ENCODE measurements at places on chromosomes 5 and 9.

- no peak for DNase-seq
Measured at GRCh38 chr5:40376566-40376965, 303.1 kb upstream of the PTGER4 start.

GRCh38 chr5:66843065-66843464, 246.9 kb downstream of the MAST4 start:
- no peak for DNase-seq

GRCh38 chr9:92033991-92034390, 81.2 kb downstream of the SPTLC1 start:
- DNase-seq, result no peak

- no peak for DNase-seq
Measured at GRCh38 chr9:114285166-114285867, 37.6 kb upstream of the ORM1 start.

DNA sequence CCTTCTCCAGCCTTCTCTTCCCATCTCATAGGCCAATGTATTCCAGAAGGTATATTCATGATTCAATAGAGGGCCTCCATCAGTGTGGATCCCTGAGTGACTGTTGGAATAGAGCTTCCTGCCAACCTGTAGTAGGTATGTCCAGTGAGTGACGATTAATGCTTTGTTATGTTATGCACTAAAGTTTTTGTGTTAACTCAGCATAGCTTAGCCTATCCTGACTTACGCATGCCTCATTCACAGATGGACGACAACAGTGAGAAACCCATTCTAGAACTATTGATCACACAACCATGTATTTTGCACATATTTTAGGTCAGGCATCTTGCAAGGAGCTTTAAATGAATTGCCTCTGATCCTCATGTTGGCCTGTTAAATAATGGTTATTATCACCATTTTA, 225.5 kb upstream of the TRIM32 start:
- DNase-seq, result no peak

GRCh38 chr5:59826996-59827395, 66.5 kb downstream of the PDE4D start:
- no peak for DNase-seq

DNA sequence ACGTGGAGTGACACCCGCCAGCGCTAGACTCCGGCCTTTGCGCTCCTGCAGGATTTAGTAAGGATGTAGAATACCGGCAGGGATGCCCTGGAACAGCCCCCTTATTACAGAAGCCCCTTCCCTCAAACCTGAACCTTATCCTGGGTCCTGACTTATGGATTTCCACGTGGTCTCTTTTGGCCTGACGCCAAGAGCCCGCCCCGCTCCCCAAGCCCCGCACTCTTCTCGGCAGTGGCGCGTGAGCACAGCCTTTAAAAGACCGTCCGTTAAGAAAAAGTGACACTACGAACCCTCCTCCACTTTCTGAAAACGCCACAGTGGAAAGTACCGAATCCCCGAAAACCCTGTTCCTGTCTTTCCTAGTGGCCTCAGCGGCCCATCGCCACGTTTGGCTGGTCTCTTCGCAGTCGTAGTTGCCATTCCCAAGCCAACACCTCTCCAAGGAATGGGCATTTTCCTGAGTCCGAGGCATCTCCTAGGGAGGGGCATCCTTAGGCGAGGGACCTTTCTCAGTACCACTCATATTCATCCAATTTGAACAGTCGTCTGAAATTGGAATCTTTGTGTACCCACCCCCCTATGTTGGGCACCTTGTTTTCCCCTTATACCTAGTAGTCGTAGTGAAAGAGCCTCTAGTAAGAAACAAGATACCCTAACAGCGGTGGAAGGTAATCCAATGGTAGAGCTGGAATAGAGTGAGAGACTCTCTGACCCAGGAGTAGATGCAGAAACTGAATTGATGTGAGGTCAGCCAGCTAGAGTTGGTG, 732 bp upstream of the MCIDAS start:
- no peak for DNase-seq

DNA sequence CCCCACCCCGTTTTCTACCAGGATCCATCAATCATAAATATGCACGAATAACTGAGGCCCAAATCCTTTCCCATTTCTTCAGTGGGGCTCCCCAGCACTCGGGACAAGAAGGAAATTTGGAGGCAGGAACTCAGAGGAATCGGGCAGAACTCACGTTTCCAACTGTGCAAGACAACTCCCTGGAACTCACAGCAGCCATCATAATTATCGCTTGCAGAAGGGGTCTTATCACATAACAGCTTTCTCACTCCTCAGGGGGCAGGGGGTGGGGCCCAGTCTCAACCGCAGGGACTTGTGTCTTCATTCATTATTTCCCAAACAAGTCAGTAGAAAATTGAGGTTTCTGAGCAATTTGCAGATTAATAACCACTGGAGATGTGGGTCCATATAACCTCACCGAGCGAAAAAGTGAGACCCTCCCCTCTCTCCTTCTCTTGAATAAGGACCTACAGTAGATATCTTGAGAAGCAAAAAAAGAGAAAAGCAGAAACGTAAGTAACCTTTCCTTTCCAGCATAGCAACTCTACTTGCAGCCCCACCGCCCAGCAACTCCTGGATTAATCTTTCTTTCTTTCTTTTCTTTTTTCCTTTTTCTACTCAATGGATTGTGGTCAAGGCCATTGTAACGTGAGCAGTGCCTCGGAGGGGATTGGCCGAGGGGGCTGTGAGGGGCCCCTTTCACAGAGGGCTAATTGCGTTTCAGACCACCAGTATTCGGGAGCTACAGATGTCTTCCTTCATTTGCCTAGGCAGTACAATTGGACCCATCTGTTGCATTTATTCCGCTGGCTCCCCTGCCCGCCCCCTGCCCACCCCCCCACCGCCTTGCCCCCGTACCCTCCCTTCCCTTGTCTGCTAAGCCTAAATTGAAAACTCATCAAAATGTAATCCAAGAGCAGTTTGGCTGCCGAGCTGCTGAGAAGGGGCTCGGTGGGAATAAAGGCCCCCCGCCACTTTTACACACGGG, 24.7 kb upstream of the TIFAB start:
- no peak for DNase-seq

- DNase-seq, result peak; percentile 38
Measured at GRCh38 chr5:14399054-14399692, 182.4 kb upstream of the OTULINL start.

DNA sequence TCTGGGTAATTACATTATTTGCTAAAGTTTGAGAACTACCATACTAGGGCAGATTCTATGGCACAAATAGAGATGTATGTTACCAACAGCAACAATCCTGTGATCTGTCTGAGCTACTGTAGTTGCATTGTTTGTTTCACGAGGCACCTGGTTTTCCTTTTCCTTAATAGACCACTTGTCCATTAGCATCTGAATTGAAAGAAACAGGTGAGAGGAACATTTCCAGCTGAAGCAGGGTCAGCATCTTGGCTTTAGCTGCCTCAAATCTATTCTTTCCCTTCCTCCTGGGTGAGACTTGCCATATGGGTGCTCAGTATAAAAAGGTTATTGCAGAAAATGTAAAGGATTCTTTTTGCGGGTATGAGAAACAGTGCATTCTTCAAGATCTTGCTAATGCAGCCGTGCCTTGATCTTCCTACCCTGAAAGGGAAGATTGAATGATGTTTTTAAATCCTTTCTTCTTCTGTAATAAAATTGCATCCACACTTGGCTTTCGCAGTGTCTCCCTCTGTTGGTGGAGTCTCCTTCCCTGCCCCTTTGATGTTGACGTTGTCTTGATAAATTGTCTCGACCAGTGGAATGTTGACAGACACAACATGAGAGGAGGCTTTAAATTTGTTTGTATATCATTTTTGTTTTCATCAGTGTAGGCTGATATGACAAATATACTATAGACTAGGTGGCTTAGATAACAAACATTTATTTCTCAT, 118.0 kb upstream of the BRINP1 start:
- DNase-seq, result no peak

- DNase-seq, result no peak
Measured at GRCh38 chr5:132261881-132262845, 4.7 kb downstream of the PDLIM4 start.

DNA sequence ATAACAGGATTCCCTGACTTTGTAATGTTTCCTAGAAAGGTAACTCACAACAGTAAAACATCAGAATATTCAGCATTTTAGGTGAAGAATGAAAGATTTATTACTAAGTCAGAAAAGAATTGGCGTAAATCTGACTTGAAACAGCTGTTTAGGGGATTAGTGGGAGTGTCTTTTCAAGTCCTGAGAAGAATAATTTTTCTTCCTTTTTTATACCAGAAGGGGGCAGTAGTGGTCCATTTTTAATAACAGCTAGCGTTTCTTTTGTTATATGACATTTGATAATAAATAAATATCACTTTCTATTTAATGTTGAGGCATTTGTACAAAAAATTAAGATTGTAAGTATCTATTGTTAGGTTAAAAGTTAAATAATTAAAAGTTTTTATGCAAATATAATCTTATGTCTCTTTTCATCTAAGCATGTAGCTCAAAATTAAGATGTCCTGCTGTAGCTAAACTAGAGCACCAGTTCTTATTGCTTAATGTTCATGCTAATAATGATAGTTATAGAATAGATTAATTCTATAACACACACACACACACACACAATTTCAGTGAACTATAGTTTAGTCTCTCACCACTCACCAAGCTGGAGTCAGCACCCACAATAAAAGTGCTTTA, 258.7 kb upstream of the ARRDC3 start:
- peak; percentile 67 for DNase-seq

DNA sequence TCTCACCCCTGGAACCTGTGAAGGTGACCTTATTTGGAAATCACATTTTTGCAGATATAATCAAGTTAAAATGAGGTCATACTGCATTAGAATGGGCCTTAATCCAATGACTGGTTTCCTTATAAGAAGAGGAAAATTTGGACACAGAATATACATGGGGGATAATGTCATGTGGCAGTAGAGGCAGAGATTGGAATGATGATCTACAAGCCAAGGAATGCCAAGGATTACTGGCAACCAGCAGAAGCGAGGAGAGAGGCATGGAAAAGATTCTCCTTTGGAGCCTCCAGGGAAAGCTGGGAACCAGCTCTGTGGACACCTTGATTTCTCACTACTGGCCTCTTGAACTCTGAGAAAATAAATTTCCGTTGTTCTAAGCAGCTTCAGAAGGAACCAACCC, 20.2 kb upstream of the CEP78 start:
- no peak for DNase-seq

- no peak for DNase-seq
Measured at GRCh38 chr5:58491216-58491892, at the start of gene GAPT. TSS of gene GAPT (plus strand) at chr5:58491435. CDS start at chr5:58494537, 3,102 bp downstream.

DNA sequence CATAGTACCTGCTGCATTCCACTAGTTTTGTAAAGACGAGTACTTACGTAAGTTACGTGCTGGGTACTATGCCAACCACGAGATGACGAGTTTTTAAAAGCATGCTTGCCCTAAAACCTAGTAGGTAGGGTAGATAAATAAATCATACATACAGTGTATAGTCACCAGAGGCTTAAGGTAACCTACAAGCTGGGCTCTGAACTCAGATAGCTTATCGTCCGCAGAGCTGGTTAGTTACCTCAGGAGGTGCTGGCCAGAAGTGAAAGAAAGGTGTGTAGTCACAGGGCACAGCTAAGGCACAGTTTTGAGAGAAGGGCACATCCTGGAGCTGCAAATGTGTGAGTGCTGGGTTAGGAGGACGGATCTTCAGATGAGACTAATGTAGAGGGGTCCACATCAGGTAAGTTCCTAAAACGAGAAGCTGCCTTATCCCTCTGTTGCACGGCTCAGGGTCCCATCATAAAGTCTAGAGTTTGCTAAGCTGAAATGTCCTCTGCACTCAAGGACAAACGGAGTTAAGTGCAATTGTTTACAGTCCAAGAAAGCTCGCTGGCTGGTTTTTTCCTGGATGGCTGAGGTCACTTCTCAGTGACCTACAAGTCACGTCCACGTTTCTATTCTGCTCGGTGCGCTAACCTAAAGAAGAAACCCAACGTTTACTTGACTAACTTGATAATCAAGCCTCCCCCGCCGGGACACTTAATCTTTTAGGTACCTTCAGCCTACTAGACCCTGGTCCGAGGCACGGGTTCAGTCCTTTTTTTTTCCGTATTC, 1.1 kb upstream of the SNX24 start:
- DNase-seq, result no peak

GRCh38 chr5:121899346-121899745, 47.7 kb downstream of the FTMT start:
- DNase-seq, result no peak

DNA sequence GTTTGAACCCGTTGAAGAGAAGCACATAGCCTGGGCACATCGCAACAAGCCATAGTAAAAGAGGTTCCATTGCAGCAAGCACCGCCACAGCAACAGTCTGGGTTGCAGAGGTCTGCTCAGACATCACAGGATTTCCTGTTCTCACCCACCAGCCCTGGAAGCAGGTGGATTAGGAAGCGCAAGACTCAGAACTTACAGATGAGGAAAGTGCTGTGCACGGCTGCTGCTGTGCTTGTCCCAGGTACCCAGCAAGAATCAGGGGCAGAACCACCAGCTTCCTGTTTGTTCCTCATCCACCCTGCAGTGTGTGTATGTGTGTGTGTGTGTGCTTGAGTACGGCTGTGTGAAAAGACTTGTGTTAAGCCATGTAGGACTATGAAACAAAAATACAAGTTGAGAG, 124.7 kb upstream of the IRX2 start:
- no peak for DNase-seq
